ENCODE measurements at places on chromosomes 3 and 15. TPM values are rescaled to one million over a fixed set of nuclear protein-coding genes. Genes with fewer than 3 reads are reported as not detected.

DNA sequence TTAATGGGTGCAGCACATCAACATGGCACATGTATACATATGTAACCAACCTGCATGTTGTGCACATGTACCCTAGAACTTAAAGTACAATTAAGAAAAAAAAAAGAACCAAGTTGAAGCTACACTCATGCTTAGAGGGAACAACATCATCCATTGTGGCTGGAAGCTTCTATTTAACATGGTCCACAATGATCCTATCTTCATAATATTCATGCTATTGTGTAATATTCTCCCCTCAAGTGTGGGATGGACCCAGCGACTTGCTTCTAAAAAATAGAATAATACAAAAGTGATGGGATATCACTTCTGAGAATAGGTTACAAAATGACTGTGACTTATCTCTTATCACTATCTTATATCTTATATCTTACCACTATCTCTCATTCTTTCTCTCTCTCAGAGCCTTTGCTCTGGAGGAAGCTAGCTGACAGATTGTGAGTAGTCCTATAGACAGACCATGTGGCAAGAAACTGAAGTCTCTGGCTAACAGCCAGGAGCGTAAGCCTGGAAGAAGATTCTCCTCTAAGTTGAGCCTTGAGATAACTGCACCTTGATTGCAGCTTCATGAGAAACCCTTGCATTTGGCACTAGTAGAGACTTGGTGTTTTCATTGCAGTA, 198.5 kb upstream of the MRPL3 start:
- H3K27me3 ChIP-seq = no peaks in the 10 kb centered on the region
- no peak for DNase-seq
- H3K36me3 ChIP-seq = no peaks in the 10 kb centered on the region
- no peaks in the 10 kb centered on the region for H3K4me1 ChIP-seq
- H3K27ac ChIP-seq = no peak overlapping the region
- no peak overlapping the region for H3K4me3 ChIP-seq

DNA sequence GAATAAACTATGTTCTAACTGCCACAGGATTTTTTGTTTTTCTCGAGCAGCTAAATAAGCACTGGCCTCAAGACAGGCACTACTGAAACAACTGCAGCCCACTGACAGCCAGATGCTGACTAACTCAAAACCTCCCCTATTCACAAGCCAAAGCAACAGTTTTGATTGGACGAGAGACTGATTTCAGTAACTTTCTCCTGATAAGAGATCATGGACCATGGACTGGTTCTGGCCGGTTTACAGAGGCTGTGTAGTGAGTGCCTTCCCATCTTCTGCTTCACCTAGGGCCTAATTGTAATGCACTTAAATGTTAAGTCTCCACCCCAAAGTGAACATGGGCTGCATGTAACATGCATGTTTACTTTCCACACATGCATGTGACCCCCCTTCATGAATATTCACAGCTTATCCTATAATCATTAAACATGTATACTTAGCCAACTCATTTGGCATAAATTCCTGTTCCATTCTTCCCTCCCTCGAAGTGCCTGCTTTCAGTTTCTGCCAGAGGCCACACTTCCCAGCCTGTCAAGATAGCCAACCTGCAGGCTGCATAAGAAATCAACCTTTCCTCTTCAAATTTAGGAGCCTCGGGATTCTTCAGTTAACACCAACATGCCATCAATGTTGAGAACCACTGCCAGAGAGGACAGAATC, 108.2 kb downstream of the ULK4 start:
- no peak overlapping the region for H3K4me3 ChIP-seq

Gene CACNA2D3
- 2.0 TPM for polyA plus RNA-seq

Gene MAPKAPK3
- polyA plus RNA-seq = 44.7 TPM

- peaks cover 2% of the 10 kb centered on the region for H3K4me1 ChIP-seq
- no peaks in the 10 kb centered on the region for H3K27me3 ChIP-seq
- no peak overlapping the region for H3K27ac ChIP-seq
Measured at GRCh38 chr15:99976811-99977271, 243.6 kb upstream of the LYSMD4 start.

DNA sequence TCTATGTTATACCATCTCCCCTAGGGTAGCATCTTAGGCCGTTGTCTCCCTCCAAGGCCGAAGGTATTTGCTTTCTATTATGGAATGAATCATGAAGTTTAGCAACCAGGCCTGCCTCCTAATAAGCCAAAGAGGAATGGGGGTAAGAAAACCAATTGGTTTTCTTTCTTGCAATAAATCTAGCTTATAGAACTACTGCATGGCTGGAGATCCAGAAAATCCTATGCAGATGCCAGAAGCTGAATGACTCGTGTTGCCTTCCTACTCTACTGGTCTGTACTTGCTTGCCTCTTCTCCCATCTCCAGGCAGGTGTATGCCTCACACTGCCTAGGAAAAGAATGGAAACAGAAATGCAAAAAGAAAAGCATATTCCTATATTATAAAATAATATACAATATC, 31.1 kb upstream of the IL16 start:
- H3K4me3 ChIP-seq = no peak overlapping the region
- DNase-seq = no peak
- H3K27ac ChIP-seq = no peak overlapping the region

DNA sequence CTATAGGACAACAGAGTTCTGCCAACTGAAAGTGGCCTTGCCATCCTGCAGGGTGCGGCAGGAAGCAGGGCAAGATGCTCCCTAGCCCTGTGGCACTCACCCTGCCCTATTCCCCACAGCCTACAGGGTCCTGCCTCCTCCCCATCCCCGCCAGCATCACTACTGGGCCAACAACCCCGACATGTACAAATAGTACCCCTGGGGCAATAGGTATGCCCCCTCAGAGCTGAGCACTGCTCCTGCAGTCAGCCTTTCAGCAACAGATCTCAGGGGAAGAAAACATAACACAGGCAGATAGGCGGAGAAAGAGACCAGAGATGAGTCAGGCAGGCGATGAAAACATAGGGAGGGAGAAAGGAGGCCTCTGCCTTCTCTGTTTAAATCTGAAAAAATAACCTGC, 74.7 kb downstream of the XXYLT1 start:
- no peaks in the 10 kb centered on the region for H3K36me3 ChIP-seq
- H3K27ac ChIP-seq = no peak overlapping the region
- H3K4me1 ChIP-seq = no peaks in the 10 kb centered on the region
- H3K27me3 ChIP-seq = no peaks in the 10 kb centered on the region
- no peak overlapping the region for H3K4me3 ChIP-seq

DNA sequence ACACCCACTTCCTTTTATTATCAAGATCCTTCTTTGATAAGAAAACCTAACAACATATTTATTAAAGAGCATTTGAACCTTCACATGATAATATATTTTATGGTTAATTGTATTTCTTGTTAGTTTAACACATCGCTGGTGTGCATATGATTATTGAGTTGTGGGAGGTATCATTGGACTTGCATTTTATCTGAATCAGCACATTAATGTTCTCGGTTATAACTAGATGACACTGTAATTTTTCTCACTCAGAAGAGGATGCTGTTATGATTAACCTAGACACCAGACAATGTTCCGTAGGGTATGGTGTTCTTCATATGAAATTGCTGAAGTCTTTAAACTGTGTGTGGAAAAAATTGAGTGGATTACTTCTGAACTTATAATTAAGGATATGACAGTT, 1188.3 kb upstream of the EPHA6 start:
- H3K4me1 ChIP-seq = no peaks in the 10 kb centered on the region
- H3K27me3 ChIP-seq = no peaks in the 10 kb centered on the region
- H3K27ac ChIP-seq = no peak overlapping the region
- H3K4me3 ChIP-seq = no peak overlapping the region
- no peak for DNase-seq
- no peaks in the 10 kb centered on the region for H3K36me3 ChIP-seq

DNA sequence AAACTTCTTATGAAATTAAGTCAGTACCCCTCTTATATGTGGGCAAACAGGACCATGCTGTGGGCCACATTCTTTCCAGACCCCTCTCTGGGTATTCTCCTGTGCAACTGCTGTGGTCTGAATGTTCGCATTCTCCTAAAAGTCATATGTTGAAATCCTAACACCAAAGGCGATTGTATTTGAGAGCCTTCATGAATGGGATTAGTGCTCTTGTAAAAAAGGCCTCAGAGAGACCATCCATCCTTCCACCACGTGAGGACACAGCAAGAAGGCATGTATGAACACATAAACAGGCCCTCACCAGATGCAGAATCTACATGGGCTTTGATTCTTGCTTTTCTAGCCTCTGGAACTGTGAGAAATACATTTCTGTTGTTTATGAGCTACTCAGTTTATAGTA, 68.0 kb upstream of the NAALADL2 start:
- no peaks in the 10 kb centered on the region for H3K36me3 ChIP-seq
- no peak overlapping the region for H3K27ac ChIP-seq
- H3K4me3 ChIP-seq = no peak overlapping the region
- H3K4me1 ChIP-seq = peaks cover 4% of the 10 kb centered on the region

Gene RPL15
- polyA plus RNA-seq = 6,966 TPM

DNA sequence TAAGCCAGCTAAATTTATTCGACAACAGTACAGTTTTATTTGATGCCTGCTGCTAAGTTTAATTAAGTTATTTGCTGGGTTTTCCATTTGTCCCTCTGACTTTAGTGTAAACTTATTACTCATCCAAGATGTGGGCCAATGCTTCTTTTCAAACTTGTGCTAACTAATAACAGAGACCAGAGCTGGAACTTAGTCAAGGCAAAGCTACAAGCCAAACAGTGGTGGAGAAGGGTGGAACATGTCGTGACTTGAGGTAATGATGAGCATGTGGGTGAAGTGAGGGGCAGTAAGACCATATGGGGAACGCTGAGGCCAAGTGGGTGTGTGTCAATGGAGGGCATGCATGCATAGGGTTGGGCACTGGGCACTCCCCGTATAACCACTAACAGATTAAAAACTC, 63.9 kb downstream of the NMD3 start:
- no peak overlapping the region for H3K4me3 ChIP-seq
- no peak for DNase-seq
- no peaks in the 10 kb centered on the region for H3K4me1 ChIP-seq
- no peaks in the 10 kb centered on the region for H3K27me3 ChIP-seq
- no peaks in the 10 kb centered on the region for H3K36me3 ChIP-seq

- no peaks in the 10 kb centered on the region for H3K36me3 ChIP-seq
- no peak overlapping the region for H3K4me3 ChIP-seq
- no peak for DNase-seq
- no peaks in the 10 kb centered on the region for H3K4me1 ChIP-seq
- no peak overlapping the region for H3K27ac ChIP-seq
- H3K27me3 ChIP-seq = no peaks in the 10 kb centered on the region
Measured at GRCh38 chr3:53941950-53942349, 50.3 kb upstream of the SELENOK start.

DNA sequence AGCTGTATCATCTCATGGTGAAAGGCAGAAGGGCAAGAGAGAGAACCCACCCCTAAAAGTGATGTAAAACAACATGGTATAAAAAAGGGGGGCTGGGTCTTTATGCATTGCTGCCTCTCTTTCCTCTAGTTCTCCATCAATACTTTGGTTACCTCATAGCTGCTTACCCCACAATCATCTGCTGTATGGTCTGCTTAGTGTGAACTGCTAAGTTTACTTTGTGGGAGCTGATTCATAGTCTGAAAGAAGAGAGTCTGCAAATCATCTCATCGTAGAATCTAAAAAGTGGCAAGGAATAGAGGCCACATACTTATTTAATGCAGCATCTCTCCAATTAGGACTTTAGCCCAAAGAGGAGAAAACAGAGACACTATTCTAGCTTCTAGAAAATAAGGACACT, 546.8 kb downstream of the GBE1 start:
- H3K27ac ChIP-seq = no peak overlapping the region
- no peak overlapping the region for H3K4me3 ChIP-seq
- DNase-seq = no peak
- no peaks in the 10 kb centered on the region for H3K4me1 ChIP-seq

Gene HEG1
- 12.2 TPM for polyA plus RNA-seq

- H3K4me1 ChIP-seq = no peaks in the 10 kb centered on the region
- H3K27me3 ChIP-seq = no peaks in the 10 kb centered on the region
- no peak overlapping the region for H3K4me3 ChIP-seq
Measured at GRCh38 chr15:79041601-79042168, 48.9 kb downstream of the RASGRF1 start.

GRCh38 chr3:134516905-134517304, 31.0 kb downstream of the CEP63 start:
- H3K27me3 ChIP-seq = no peaks in the 10 kb centered on the region
- H3K27ac ChIP-seq = no peak overlapping the region
- no peaks in the 10 kb centered on the region for H3K36me3 ChIP-seq
- no peak overlapping the region for H3K4me3 ChIP-seq

All from ovary (tissue), 10 donors.